ENCODE measurements at places on chromosomes 2 and 18.
A peak's percentile ranks its signal among the peaks of the same experiment; 100 is the strongest.

- DNase-seq = no peak
Measured at GRCh38 chr2:203126996-203127395, 111.8 kb upstream of the CYP20A1 start.

- DNase-seq = no peak
Measured at GRCh38 chr2:236526455-236527158, 43.0 kb upstream of the ACKR3 start.

DNA sequence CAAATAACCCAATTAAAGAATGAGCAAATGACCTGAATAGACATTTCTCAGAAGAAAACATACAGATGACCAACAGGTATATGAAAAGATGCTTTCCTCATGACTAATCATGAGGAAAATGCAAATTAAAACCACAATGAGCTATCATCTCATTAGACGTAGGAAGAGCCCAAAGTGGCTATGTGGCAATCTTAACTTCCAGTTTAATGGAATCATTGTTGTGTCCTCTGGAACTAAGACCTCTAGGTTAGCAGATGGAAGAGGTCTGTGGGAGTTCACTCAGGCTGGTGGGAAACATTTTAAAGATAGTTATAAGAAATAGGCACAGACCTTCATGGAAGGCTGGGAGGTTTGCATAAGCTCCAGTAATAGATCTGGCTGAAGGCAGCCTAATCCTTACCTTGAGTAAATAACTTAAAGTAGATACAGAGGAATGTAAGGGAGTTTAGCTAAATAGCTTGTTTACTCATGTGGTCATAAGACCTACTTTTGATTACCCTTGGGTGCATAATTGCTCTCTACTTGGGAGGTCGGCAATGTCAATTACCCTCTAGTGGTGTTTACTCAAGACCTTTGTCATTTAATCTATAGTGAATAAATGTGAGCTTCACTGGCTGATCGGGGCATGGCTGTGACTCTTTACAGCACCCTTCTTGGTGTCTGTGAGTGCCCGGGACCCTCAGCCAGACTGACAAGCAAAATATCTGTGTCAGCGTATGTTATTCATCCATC is 119.0 kb downstream of the GULP1 start:
- DNase-seq = no peak

DNA sequence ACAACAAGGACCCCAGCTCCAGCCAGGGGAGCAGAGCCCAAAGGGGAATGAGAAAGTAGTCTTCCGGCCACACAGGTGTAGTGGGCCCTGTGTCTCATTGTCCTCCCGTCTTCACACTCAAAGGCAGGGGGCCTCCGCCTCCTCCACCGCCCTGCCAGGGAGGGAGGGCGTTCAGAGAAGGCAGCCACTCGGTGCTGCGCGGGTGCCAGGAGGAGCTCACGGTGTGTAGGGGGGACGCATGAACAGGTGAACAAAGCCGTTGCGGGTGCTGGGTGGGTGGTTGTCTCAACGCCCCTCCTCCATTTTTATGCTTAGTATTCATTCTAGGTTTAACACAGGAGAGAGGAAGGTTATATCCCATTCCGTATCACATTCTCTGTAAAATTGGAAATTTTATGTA is 36.7 kb downstream of the SH3BP4 start:
- DNase-seq = no peak

GRCh38 chr2:118772487-118773200 is 74.8 kb downstream of the EN1 start:
- no peak for DNase-seq

GRCh38 chr2:217966423-217967070 is 36.2 kb downstream of the TNS1 start:
- DNase-seq = peak; percentile 35

DNA sequence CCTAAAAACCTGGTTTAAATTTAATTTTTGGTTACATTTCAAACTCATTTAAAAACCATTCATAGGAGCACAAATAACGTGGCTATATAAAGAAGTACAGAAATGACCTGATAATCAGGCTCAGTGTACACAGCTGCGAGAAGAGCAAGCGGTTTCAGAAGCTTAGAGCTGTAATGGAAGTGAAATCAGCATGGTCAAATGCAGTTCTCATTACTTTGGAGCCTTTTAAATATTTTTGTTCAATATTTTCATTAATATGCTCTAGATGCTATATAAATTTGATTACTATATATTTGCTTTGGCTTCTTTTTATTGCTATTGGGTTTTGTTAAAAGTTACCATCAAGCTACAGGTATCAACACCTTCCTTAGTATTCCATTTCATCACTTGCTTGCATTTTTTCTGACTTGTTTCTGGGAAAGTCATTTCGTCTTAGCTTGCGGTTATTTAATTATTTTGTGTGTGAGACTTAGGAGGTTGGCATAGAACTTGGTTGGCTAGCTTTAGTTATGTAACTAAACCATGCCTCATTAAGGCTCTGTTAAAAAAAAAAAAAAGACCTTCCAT is 58.7 kb downstream of the AFTPH start:
- DNase-seq = no peak

DNA sequence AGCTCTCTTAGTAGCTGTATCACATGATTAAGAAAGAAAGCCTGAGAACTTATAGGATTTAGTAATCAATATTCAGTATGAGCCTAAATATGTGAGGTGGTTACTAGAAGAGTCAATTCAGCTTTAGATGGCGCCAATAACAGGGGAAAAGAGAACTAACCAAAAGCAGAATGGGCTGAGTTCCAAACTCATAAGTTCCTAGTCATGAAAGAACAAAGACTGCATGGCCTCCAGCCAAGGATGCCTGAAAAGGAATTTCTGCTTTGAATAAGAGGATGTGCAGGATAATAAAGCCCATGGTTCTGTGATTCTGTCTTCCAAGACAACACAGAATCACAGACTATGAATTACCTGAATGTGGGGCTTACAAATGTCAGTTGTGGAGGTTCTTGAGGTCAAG is 196.5 kb downstream of the SATB2 start:
- DNase-seq = peak; percentile 10

DNA sequence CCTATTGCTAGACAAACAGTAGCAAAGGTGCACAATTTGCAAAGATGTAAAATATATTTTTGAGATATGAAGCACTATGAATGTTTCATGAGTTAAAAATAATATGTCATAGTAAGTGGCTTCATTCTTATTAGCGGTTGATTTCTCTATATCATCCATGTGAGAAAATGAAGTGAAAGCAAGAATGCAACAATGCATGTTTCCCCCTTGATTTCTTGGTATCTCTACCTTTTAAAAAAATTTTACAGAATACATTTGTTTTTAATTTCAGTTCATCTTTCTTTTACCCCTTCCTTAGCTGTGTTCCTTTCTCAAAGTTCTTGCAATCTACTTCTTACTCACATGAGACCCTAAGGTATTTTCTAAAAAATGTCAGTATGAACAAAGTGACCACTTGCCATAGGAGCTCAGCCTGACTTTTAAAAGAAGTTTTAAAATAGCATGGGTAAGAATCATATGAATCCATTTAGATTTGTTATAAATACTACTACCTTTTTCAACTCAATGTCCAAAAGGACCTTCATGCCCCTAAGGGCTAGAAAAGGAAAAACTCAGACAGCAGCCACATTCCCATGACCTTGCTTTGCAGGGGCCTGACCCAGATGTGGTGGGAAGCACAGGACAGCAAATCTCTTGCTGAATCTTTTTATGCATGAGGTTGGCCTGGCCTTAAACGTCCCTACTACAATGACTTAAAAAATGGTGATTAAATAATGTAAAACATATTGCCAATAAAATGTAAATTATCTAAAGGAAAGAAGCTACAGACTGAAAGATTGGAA is 14.8 kb upstream of the SLC38A11 start:
- DNase-seq = no peak

- peak; percentile 97 for DNase-seq
Measured at GRCh38 chr18:67199993-67200617, 316.4 kb downstream of the DSEL start.

DNA sequence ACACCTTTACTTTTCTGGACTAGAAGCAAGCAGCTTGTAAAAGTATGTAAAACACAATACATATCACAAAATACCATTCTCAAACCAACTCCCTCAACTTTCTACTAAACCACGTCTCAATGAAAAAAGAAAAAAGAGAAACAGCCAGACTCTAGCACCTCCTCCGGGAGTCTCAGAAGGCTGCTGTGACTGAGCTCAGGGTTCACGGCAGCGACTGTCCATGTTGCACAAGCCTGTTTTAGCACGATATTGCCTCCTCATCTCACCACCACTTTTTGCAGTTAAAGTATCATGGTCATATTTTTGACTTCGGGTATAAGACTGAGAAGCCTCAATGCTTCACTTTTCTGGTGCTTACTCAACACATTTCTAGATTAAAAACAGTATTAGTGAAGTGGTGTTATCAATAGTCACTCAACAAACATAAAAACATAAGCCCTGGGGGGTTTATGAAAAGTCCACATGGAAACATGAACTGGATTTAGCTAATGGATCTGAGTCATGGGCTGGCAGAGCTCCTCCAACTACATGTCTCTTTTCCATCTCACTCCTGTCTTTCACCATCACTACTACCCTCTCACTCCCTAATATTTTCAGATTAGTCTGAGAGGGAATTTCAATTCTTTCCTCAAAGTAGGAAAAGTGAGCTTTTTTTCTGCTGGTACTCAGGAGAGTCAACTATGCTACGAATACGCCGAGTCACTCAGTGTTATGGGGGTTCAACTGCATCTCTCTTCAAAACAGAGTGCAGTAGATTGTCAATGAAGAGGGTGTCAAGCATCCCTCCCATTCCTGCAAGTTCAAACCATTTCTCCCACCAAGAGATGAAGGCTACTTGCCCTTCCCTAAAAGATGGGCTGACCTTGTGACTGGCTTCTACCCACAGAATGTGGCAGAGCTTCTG is 113.7 kb downstream of the OSR1 start:
- no peak for DNase-seq

GRCh38 chr2:207038299-207038698 is 99.0 kb downstream of the CPO start:
- DNase-seq = no peak

- no peak for DNase-seq
Measured at GRCh38 chr2:221675201-221675908, 103.3 kb upstream of the EPHA4 start.

DNA sequence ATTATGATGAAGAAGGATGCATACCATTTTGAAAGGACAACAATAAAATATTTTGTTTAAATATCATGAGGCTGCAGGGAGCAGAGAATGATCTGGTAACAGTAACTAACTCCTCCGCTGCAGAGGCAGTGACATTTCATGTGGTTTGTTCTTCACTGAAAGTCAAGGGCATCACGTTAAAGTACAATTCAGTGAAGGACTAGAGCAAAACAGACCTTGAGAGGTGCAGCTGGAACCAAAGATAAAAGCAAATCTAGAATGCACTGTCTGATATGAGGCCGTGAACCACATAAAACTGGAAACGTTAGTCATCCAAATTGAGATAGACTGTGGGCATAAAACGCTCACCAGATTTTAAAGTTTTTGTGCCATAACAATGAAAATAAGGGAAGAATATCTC is 522.9 kb upstream of the TNP1 start:
- DNase-seq = peak; percentile 4

DNA sequence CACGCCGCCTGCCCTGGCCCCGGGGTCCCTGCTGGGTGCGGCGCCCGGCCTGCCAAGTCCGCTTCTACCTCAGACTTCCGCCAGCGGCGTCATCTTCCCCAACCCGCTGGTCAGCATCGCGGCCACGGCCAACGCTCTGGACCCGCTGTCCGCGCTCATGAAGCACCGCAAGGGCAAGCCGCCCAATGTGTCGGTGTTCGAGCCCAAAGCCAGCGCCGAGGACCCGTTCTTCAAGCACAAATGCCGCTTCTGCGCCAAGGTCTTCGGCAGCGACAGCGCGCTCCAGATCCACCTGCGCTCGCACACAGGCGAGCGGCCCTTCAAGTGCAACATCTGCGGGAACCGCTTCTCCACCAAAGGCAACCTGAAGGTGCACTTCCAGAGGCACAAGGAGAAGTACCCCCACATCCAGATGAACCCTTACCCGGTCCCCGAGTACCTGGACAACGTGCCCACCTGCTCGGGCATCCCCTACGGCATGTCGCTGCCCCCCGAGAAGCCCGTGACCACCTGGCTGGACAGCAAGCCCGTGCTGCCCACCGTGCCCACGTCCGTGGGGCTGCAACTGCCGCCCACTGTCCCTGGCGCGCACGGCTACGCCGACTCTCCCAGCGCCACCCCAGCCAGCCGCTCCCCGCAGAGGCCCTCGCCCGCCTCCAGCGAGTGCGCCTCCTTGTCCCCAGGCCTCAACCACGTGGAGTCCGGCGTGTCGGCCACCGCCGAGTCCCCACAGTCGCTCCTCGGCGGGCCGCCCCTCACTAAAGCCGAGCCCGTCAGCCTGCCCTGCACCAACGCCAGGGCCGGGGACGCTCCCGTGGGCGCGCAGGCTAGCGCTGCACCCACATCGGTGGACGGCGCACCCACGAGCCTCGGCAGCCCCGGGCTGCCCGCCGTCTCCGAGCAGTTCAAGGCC is 13.7 kb downstream of the SALL3 start:
- no peak for DNase-seq

DNA sequence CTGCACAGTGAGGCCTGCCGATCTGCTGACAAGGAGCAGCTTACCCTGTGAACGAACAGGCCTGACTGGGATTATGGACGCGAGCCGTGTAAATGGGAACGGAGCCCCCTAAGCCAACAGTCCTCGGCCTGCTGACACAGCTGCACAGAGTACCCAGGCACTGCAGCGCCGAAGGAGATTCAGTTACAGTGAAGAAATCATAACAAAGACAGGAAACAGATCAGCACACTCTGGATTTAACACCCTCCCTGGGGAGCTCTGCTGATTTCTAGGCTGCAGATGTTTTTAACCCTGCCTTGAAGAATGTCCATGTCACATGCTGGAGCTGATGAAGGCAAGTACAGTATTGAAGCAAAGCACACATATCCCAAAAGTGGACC is 43.4 kb downstream of the COLEC12 start:
- DNase-seq = no peak

Measured in NCI-H1417 (cell line).